ENCODE measurements at places on chromosomes 11 and 22.
A peak's percentile ranks its signal among the peaks of the same experiment; 100 is the strongest.

DNA sequence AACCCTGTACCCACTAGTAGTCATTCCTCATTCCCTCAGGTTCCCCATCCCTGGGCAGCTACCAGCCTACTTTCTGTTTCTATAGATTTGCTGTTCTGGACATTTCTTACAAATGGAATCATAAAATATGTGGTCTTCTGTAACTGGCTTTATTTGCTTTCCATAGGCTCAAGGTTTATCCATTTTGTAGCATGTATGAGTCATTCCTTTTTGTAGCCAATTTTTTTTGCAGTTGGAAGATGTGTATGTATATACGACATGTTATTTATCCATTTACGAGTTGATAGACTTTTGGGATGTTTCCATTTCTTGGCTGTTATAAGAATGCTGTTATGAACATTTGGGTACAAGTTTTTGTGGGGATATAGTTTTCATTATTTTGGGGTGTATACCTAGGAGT, 130.6 kb downstream of the WNT11 start:
- no peak for DNase-seq

DNA sequence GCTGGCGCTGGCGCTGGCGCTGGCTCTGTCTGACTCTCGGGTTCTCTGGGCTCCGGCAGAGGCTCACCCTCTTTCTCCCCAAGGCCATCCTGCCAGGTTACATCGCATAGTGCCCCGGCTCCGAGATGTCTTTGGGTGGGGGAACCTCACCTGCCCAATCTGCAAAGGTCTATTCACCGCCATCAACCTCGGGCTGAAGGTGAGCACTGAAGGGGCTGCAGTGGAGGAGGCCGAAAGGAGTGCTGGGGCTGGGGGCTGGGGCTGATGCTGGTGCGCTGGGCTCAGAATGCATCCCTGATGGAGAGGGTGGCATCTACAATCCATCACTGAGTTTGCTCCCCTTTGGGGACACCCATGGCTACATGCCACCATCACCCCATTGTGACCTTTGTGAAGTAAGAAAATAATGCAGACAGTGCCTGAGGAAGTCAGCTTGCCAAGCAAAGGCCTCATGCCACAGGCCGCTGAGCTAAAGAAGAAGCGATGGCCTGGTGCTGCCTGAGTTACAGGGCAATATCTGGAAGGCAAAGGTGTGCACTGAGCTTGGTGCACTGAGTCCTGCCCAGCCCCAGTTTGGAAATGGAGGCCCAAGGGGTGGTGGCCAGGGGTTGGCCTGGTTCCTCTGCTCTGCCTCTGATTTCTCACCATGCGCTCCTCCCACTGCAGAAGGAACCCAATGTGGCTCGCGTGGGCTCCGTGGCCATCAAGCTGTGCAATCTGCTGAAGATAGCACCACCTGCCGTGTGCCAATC, 620 bp downstream of the SMPD1 start:
- no peak for DNase-seq

- DNase-seq: no peak
Measured at GRCh38 chr22:26669060-26669481, 11.7 kb downstream of the MIAT start.

GRCh38 chr11:121767433-121767832, 314.7 kb upstream of the SORL1-AS1 start:
- peak; percentile 7 for DNase-seq

- peak; percentile 24 for DNase-seq
Measured at GRCh38 chr22:31083923-31084810, 3.0 kb downstream of the SMTN start.

GRCh38 chr22:37816543-37817180, 6.5 kb upstream of the GALR3 start:
- no peak for DNase-seq
